ENCODE measurements at places on chromosomes 1 and 21.

- DNase-seq = no peak
Observed at GRCh38 chr1:82171955-82172354, 371.2 kb downstream of the ADGRL2 start.

DNA sequence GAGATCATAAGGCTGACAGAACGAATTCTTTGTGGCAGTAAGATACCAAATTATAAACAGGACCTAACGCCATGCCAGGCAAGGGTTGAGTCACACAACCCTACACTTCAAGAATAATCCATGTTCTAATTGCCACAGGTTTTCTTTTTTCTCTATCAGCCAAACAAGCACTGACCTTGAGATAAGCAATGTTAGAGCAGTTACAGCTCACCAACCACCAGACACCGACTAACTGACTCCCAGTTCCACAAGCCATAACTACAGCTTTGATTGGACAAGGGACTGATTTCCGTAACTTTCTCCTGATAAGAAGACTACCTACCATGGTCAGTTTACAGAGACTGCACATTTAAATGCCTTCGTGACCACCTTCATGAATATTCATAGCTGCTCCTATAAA lies 149.6 kb downstream of the PTPRU start:
- no peak for DNase-seq

DNA sequence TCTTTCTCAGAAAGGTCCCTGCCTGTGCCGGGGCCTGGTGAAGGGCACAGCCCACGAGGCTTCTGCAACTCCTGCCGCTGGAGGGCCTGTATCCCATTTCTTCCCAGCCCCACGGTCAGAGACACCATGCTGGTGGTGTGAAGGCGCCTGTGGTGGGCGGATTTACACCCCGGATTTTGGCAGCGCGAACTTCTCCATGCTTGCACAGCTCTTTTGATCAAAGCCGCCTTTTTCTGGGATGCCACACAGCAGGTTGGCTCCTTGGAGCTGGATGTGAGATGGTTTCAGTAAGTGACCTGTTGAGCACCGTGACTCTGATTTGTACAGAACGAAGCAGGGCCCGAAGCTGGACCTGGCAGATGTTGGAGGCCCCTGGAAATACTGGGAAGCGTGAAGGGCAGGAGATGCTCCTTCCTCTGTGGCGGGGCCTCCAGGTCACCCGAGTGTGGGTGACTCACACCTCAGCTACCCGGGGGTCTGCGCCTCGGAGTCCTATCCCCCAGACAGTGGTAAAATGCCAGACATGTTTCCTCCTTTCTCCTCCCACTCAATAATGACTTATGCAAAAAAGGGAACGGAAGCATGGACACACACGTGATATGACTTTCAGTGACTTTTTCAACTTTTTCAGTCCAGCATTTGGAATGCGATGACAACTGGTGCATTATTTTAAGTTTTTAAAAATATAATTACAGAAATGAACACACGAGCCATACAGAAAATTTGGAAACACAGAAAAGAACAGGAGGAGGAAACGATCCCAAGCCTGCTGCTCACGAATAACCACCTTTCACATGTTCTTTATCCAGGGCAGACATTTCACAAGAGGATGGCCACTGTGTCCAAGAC lies 9.0 kb downstream of the UMODL1 start:
- no peak for DNase-seq

- no peak for DNase-seq
Observed at GRCh38 chr1:34363447-34363846, 186.7 kb downstream of the C1orf94 start.

DNA sequence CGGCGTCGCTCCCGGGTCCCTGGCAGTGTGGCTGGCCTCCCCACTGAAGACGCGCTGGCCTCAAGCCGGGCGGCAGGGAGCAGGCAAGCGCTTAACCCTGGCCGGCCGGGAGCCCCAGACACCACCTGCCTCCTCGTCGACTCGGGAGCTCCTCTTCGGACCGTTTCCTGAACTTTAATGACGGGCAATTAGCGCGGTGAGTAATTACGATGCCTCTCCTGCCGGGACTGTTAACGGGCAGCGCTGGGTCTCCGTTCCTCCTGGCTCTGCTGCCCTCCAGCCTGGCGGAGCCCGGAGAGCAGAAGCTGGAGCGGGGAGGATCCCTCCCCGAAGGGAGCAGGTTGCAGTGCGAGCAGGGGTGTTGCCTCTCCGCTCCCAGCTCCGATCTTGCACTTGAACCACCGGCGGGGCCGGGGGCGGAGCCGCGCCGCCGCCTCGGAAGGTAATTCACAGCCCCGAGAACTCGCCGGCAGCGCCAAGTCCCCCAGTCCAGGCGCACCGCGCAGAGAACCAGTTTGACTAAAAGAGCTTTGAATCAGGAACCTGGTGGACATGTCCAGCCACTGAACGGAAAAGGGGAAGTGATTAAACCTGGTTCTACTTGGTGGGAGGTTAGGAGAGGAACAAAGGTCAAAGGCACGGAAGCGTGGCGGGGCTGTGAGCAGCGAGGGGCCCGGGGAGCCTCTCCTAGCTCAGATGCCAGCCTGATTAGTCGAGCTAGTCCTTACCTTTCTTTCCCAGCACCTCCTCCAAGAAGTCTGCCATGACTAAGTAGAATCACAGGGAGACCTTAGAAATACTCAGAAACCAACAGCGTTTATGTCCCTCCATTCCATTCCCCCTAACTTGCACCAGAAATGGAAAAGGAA lies 18.3 kb upstream of the PLEKHA6 start:
- DNase-seq = no peak

- DNase-seq = no peak
Observed at GRCh38 chr1:234125283-234125682, 220.8 kb downstream of the SLC35F3 start.

DNA sequence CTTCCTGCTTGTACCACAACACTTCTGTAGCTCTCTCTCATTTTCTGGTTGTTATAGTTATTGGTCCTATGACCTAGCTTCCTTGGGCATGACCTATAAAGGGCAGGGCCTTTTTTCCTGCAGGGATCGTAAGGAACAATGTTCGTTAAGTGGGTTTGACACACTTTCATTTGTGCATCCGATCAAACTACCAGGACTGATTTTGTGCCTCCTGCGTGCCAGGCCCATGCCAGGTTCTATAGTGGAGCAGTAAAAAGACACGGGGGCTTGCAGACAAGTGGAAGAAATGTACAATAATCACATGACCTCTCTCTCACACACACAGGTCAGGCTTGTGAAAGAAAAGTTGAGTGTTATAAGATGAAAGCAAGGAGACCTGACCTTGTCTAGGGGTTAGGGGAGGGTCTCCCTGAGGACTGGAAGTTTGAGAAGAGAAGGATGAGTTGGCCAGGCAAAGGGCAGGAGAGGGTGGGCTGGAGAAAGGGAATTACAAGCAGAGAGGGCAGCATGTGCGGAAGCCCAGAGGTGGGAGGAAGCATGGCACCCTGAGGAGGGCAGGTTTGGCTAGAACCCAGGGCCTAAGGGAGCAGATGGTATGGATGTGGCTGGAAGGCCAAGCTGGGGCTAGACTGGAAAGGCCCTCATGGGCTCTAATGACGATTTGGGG lies 145.4 kb downstream of the GRIK3 start:
- no peak for DNase-seq

DNA sequence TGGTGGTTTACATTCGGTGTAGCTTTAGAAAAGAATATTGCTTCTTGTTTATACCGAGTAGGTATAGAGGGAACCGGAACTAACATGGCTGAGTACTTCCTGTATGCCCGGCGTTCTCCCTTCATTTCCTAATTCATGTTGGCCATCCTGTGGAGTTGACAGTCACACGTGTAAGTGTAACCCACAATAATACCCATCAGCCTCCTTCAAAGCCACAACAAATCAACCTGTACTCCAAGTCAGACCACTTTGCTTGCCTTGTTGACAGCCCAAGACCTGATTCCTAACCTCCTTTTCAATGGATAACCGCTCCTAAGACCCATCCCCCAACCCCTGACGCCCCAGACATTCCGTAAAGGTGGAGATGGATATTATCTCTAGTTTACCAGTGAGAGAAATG lies 42.1 kb downstream of the UBE2U start:
- no peak for DNase-seq

DNA sequence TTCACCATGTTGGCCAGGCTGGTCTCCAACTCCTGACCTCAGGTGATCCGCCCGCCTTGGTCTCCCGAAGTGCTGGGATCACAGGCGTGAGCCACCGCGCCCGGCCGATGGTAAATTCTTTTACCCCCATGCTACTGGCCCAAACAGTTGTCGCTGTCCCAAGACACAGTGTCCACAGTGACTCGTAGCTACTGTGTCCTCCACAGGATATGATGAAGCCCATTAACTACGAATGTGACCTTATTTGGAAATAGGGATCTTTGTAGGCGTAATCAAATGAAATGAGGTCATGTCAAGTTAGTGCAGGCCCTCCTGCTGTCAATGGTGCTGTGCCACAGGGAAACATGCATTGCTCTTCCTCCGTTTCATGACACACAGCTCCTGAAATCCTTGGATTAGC lies 8.5 kb downstream of the FNDC10 start:
- no peak for DNase-seq

DNA sequence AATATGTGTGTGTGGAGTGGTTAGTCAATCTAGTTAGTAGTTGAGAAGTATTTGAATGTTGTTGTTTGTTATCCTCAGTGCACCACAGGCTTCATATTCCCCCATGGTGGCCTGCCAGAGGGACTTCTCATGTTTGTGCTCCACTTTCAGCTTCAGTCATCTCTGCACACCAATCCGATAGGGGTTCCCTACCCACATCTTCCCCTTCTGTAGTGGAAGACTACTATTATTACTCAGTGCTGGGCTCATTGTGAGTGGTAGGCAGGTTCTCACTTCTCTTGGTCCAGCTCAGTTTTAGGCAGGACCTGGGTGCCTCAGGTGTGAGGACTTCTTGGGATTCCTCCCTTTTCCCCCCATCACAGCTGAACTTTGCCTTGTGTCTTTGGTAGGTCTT lies 14.2 kb downstream of the MT1HL1 start:
- no peak for DNase-seq

DNA sequence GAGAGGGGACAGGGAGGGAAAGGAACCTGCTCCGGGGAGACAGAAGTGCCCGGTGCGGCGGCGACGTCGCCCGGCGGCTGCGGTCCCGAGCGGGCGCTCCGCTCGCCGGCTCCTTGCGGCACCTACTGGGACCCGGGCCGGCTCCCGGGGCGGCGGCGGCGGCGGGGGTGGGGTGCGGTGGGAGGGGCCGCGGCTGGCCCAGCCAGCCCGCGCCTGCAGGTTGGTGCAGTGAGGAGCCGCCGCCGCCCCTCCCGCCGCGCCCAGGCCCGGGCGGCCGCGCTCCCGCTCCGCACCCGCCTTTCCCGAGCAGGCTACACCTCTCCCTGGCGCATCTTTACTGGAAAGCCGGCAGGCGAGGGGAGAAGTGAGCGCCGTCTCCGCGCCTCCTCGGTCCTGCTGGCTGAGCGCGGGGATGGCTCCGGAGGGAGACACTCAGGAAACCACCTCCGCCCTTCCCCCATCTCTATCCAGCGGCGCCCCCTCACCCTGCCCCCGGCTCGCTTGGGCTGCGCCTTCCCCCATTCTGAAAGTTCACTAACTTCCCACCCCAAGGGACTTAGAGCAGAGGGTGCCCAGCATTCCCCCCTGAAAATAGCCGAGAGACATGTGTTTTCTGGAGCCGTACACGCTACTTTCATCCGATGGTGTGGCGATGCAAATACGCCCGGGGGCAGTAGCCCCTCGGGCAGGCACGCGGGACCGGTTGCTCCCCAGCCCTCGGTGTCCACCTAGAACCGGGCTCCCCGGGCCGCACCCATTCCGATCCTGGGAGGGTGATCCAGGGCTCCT lies at the start of gene PLD5:
Gene PLD5, minus strand, starts transcription at position 127 of the 789 bp plus-strand sequence.
- DNase-seq = peak; percentile 48

- no peak for DNase-seq
Observed at GRCh38 chr1:101006553-101006952, 19.0 kb downstream of the DPH5 start.

DNA sequence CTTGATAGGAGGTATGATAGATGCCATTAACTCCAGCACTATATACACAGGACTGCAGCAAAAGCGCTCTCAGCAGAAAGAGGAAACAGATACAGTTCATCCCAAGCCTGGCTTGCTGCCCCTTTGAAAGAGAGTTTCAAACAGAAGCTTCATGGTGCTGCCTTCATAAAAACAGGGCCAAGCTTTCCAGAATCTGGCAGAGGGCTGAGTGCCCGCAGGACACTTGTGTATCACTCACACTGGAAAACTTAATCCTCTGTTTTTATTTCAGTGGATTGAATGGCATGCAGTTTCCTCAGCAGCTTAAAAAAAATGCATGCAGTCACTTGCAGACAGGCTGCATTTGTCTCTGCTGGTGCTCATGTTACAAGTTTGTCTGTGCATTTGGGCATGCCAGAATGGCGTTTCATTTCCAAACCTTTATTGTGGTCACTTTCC lies 40.4 kb downstream of the KCNJ15 start:
- DNase-seq = no peak

- no peak for DNase-seq
Observed at GRCh38 chr1:178277793-178278530, 184.1 kb downstream of the RASAL2 start.

GRCh38 chr1:212207822-212208520 lies 77.2 kb upstream of the PPP2R5A start:
- no peak for DNase-seq

DNA sequence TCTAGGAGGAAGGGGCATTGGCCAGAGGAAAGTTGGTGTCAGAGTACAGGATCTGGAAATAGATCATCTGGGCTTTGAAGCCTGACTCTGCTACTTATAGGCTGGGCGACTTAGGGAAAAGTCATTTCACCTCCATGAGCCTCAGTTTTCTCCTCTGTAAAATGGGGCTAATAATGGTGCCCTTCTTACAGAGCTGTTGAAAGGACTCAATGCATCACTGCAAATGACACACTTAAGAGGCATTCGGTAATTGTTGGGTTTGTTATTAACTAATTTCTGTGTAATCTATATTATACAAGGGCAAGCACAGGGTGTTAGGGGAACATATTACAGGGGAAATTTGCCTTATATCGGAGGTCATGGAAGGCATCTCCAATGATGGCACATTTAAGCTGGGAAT lies 96.1 kb downstream of the KAZN start:
- no peak for DNase-seq

DNA sequence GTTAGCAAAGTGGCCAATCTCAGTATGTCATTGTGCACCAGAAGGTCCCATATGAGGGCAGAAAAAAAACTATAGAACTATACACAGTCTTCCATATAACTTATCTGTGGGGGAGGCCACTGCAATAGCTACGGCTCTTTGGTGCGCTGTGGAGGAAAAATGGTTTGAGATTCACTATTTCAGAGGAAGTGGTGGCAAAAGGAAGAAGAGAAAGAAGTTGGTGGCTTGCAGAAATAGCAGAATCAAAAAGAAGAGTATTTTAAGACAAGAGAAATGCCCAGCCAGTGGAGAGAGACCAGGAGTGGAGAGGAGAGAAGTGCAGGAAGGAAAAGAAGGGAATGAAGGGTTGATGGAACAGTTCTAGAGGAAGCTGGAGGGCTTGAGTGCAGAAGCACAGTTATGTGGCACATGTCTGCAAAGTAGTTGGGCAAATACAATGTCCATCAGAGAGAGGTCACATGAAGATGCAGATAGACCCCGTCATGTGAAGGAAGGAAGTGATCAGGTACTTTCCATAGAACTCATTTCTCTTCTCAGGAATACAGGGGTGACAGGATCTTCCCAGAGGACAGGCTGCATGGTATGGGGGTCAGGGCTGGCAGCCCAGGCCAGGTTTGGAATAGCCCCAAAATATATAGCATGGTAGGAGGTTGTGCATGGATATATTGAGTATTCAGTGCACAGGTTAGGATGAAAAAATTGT lies 64.6 kb downstream of the RUNX1 start:
- DNase-seq = no peak

- no peak for DNase-seq
Observed at GRCh38 chr1:35727434-35728040, 8.9 kb upstream of the C1orf216 start.

GRCh38 chr1:57553666-57554065 lies 129.8 kb upstream of the DAB1 start:
- no peak for DNase-seq

Data from right forelimb (tissue), 1 donor.